ENCODE measurements at places on chromosomes 4 and X.

- DNase-seq, result no peak
These were observed 4.3 kb upstream of the RAPGEF2 start for GRCh38 chr4:159098482-159099127.

DNA sequence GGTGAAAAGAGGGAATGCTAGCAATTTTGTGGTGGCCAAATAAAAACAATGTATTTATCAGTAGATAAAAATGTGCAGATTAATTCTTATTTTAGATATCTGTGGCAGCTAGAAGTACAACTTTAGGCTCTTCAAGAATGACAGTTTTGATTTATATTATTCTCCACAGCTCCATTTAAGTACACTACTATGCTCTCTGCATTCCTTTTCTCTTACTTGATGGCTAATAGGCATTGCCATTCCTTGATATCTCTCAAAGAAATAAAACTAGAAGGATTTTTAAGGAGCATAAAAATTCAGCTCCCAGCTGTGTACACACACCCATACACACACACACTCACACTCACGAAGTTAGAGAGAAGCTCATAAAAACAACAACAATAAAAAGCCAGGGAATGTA is 59.4 kb upstream of the H2AZ1 start:
- DNase-seq, result no peak

DNA sequence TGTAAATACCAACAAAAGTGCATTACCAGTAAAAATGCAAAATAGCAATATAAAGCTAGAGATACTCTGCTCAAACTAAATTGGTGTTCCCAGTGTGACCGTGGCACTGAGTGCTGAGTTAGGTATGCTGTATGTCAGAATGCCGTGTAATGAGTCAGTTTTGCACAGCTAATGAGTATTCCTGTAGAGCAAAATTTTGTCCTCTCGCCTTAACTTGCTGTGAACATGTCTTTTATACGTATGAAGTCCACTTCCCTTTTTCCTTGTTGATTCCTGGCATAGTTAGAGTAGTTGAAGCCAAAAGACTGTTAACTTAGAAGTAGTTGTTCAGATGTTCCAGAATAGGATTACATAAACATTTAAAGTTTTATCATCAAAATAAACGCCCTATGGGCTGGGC is 11.5 kb downstream of the DCLK2 start:
- DNase-seq, result no peak

DNA sequence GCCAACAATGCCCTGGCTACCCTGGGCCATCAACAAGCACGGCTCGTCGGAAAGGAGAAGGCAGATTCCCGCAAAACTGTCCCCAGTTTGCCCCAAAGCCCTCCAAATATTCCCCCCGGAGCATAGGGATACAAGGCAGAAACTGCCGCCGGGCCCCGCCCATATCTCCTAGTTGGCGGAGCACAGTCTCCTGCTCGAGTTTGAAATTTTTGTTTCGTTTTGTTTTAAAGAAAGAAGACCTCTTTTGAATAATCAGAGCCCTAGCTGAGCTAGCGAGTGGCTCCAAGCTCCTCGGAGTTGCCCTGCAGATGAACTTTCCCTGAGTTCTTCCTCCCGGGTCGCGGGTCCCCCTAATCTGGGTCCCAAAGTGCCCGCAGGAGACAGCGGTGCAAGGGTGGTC is 138.1 kb upstream of the ZIC3 start:
- DNase-seq, result no peak

- DNase-seq, result no peak
These were observed 129.4 kb upstream of the RAI2 start for GRCh38 chrX:17990532-17990931.

DNA sequence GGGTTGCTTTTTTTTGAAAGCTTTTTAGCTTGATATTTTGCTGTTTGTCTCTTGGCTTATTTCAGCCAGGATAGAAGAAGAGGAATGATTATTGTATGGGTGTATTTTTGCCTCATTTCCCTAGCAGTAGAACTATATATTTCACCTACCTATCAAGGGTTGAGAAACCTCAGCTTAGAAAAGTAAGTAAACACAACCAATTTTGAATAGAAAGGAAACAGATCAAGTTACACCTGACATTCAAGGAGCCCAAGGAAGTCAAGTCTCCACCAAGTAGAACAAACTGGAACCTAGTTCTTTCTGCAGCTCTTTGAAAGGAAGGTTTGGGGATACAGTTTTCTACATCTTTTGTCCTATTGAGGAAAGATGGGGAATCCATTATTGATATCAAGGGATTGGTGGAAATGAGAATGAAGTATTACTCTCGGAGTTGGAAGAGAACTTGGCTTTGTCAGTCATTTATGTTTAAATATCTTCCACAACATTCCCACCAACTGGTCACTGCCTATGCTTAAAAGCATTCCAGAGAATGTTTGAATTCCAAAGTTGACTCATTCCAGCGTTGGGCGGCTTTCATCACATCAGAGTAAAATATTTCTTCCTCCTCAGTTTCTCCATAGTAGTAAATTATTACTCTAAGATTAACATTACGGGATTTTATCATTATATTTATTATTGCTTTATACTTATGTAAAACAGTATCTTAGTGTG is 207.8 kb upstream of the CNKSR2 start:
- no peak for DNase-seq

GRCh38 chr4:90792696-90793095 is 665.5 kb downstream of the CCSER1 start:
- DNase-seq, result no peak

DNA sequence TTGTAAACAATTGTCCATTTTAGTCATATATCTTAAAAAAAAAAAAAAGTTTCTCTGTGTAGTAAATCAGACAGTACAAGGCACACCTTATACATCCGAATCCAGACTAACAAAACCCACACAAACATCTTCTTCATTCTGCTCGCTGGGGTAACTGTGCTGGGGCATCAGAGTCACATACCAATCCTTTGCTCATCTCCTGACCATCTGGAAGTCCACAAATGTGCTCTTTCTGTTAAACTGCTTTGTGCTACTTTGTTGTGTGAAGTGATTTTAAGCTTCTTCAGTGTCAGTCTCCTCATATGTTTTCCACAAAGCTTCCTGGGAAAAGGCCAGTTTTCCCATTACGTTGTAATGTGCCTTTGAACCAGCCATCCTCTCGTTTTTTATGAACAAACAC is 86.2 kb upstream of the CBR4 start:
- DNase-seq, result no peak

DNA sequence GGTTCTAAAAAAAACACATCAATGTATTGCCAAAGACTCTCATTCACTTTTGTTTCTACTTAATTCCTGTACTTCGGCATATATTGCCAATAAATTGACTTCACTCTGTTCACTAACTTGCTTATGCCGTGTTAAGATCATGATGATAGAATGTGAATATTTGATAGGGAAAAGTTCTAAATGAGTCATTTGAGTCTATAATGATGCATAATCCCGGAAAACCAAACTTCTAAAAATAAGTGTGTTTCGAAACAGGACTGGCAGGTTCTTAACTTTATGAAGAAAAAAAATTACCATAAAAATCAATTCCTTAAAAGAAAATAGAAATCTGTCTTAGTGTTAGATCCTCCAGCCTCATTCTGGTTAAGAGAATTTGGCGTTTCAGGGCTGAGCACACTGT is 387.5 kb upstream of the FTHL17 start:
- DNase-seq, result no peak

- no peak for DNase-seq
These were observed 5.2 kb upstream of the CXCL2 start for GRCh38 chr4:74104145-74104544.

- no peak for DNase-seq
These were observed 39.1 kb downstream of the PSAPL1 start for GRCh38 chr4:7395645-7396044.

GRCh38 chr4:85107553-85107952 is 141.1 kb upstream of the WDFY3 start:
- DNase-seq, result no peak

- DNase-seq, result no peak
These were observed 163.2 kb downstream of the CFAP299 start for GRCh38 chr4:80498725-80499124.

DNA sequence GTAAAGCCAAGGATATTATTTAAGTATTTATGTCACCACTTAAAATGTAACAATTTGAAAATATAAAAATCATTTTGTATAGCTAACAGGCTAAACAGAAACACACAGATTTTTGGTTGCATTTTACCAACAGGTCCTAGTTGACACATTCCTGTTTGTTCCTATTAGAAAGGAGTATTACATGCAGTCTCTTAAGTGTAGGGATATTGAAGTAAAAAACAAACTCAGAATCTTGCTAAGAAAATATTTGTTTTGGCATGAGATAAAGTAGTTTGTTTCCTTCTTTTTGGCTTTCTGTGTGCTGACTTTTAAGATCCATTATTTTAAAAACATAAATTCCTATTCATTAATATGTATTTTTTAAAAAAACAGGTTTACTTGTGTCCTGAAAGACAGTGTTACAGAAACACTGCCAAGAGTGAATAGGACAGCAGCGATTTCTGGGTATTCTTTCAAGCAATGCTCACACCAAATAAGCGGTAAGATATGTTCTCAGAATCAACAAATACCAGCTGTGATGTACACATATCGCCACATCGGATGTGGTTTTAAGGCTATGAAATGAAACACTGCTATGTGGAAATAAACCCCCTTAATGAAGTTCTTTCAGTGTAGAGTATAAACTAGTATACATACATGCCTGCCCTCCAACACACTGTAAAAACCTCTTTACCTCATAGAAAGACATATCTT is 6.9 kb downstream of the F11 start:
- DNase-seq, result no peak

GRCh38 chrX:23616361-23616760 is 50.9 kb upstream of the PRDX4 start:
- no peak for DNase-seq

DNA sequence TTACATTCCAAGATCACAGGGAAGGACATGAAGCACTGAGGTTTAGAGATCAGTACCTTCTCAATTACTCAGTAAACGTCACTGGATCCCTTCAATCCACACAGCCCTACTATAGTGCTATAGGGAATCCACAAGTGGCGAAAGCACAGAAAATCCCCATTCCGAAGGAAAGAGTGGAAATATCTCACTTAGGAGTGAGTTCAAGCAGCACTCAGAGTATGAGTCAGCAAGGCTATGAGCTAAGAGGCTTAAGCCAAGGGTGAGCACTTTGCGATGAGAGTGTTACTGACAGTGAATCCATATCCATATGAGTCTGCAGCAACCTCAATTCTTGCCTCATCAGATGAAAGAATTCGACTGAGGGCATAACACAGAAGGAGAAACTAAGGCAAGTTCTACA is 165.1 kb downstream of the VSIG4 start:
- no peak for DNase-seq

DNA sequence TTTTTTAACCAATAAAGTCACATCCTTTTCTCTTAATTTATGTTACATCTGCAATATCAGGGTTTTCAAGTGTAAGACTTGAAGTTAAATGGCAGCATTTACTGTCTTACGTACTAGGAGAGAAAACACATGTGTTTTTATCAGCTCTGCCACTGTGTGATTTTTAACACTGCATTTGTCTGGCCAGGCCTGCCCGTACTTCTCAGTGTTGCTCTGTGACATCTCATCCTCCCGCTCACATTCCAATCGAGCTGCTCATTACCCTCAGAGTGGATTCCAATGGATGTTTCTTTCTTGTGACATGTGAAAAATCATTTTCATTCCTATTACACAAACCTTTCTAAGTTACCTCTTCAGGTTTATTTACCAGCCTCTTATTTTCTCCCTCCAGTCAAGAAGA is 420.3 kb downstream of the FAT4 start:
- no peak for DNase-seq

GRCh38 chr4:179817317-179817716 is 2375.1 kb upstream of the AGA start:
- DNase-seq, result no peak

- no peak for DNase-seq
These were observed 515.5 kb downstream of the STPG2 start for GRCh38 chr4:97627750-97628149.

DNA sequence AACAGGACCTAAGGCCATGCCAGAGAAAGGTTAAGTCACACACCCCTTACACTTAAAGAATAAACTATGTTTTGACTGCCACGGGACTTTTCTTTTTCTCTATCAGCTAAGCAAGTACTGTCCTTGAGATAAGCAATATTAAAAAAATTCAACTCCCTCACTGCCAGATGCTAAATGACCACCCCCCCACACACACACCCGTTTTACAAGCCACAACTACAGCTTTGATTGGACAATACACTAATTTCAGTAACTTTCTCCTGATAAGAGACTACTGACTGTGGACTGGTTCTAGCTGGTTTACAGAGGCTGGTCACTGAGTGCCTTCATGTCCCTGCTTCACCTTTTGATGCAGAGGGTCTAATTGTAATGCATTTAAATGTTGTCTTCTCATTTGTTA is 63.9 kb upstream of the HOPX start:
- no peak for DNase-seq

DNA sequence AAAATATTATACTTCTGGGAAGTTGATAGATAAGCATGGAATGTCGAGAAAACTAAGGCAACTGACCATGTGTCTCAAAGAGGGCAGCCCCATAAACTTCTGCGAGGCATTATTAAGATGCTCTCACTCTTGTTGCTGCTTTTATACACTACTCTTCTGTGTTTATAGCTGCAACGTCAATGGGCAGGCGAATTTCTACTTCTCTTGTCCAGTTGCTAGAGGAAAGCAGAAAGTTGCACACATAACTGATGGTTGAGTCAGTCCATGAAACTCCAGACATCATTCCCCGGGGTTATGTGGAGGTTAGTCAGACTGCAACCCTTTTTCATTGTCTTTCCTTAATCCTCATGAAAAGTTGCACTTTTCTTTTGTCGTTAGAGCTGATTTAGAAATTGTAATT is 39.8 kb downstream of the VCX3B start:
- DNase-seq, result no peak

DNA sequence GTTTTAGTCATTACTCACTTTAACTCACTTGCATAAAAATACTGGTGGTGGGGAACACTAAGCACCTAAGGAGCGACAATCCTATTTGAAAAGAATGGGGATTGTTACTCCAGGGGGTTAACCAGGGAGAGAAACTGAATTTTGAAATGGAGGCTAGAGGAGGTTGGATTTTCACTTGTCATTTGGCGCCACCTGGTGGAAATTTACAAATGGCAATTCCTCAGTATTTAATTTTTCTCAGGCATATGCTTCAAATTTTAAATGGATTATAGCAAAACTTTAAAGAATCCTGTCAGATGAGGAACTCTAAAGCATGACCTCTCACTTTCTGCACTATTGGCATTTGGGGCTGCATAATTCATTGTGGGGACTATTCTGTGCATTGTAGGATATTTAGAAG is 2.7 kb upstream of the GEMIN8 start:
- DNase-seq, result peak; percentile 12

GRCh38 chrX:25012793-25013631 is 2.8 kb downstream of the ARX start:
- DNase-seq, result no peak

All from T-helper 2 cell (primary cell).